WTC11 (cell line): ENCODE measurements at places on chromosomes 13 and 19.

DNA sequence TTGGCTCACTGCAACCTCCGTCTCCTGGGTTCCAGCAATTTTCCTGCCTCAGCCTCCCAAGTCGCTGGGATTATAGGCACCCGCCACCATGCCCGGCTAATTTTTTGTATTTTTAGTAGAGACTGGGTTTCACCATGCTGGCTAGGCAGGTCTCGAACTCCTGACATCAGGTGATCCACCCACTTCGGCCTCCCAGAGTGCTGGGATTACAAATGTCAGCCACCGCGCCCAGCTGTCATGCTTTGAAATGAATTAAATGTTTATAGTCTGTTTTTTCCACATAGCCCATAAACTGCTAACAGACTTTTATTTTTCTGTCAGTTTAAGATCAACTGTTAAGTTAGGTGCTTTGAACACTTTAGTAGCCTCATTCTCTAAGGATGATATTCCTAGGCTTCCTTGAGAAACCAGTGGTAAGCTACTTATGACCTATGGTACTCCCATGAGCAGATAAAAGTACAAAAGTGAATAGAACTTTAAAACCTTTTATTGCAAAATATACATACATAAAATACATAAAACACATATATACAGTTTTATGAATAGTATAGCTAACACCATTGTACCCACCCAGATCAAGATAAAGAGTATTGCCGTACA lies 13.6 kb downstream of the TPP2 start:
- H3K27ac ChIP-seq: no peak overlapping the region
- no peak for DNase-seq
- H3K4me1 ChIP-seq: no peaks in the 10 kb centered on the region
- no peaks in the 10 kb centered on the region for H3K27me3 ChIP-seq
- H3K36me3 ChIP-seq: peaks cover 48% of the 10 kb centered on the region
- no peak overlapping the region for H3K4me3 ChIP-seq

DNA sequence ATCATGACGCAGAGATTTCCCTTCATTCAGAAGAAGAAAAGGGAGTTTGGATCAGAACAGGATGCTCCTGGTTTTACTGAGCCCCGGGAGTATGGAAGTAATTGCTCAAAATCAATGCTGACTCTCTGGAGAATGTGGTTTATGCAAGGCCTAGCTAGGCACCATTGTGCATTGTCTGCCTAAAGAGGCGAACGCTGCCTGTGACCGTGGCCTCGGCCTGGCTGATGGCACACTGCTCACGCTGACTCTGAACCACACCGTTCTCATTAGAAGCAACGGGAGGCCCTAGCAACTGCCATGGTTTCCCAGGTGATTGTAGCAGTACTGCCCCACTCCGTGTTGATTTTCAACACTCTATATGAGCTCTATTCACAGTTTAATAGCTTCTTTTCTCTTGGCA lies 41.7 kb upstream of the UBL3 start:
- no peaks in the 10 kb centered on the region for H3K36me3 ChIP-seq
- no peak overlapping the region for H3K4me3 ChIP-seq
- no peak for DNase-seq
- H3K27ac ChIP-seq: no peak overlapping the region

- H3K36me3 ChIP-seq: peaks cover 72% of the 10 kb centered on the region
- H3K4me1 ChIP-seq: peaks cover 6% of the 10 kb centered on the region
- no peak overlapping the region for H3K27ac ChIP-seq
- H3K4me3 ChIP-seq: no peak overlapping the region; the same call in 1 of the 2 replicates
- no peak for DNase-seq
Measured at GRCh38 chr19:9535934-9536333, 2.5 kb downstream of the ZNF426 start.

GRCh38 chr13:93477238-93477637 lies 250.6 kb downstream of the GPC6 start:
- no peaks in the 10 kb centered on the region for H3K27me3 ChIP-seq
- H3K4me3 ChIP-seq: no peak overlapping the region
- 0 out of 2 replicates have a peak overlapping the region, but pooled peaks have one; percentile 8 for H3K27ac ChIP-seq
- peaks cover 36% of the 10 kb centered on the region for H3K4me1 ChIP-seq

DNA sequence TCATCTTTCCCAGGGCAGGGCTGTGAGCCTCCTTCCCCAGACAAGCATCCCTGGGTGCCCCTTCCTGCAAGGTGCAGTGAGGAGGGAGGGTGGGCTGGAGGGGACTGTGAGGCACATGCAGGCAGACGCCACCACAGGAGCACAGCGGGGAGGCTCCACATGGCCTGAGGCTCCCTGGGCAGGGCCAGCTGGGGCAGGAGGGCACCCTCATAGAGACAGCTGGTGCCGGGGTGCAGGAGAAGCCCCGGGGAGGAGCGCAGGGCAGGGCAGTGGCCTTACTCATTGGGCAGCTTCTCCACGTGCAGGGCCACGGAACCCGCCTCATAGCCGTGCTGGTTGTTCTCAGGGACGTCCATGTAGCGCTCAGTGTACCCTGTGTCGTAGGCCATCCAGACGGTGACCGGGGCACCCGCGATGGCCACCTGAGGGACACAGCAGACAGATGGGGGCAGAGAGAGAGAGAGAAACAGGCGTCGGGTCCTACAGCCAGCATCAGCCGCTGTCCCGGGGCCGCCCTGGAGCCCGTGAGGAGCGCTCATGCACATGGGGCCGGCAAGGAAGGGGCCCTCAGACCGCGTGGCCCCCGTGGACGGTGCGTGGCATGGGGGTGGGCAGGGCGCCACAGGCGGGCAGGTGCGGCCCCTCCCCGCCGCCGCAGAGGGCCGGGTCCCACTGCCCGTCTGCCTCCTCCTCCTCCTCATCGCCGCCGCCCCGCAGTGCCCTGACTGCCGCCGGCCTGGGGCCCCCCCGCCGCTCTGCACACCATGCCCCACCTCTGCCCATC lies 12.5 kb upstream of the MYDGF start:
- no peak for DNase-seq
- H3K27me3 ChIP-seq: no peaks in the 10 kb centered on the region
- H3K27ac ChIP-seq: no peak overlapping the region
- H3K36me3 ChIP-seq: peaks cover 12% of the 10 kb centered on the region
- no peak overlapping the region for H3K4me3 ChIP-seq

GRCh38 chr19:30214651-30215051 lies 157.5 kb upstream of the ZNF536 start:
- H3K27ac ChIP-seq: peak overlapping the region; percentile 36; the same call in 1 of the 2 replicates
- no peak for DNase-seq
- H3K36me3 ChIP-seq: no peaks in the 10 kb centered on the region
- H3K4me1 ChIP-seq: peaks cover 14% of the 10 kb centered on the region
- H3K4me3 ChIP-seq: no peak overlapping the region

DNA sequence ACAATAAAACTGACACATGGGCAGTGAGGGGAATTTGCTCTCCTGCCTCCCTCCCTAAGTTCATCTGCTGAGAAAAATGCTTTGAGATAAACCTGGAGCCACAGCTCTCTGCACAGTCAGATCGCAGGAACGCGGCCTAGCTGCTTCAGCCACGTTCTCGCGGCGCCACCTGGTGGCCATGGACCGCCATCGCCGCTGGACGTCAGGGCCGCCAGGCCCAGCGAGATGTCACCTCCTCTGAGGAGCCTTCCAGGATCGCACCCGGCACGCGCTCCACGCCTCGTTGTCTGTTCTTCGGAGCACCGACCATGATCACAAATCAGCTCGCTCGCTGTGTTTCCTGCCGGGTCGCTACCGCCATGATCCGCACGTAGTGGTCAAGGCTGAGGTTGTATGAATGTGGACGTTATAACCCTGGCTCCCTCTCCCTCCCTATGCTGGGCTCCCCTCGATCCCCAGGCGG lies 20.6 kb upstream of the USP29 start:
- H3K4me1 ChIP-seq: no peaks in the 10 kb centered on the region
- H3K4me3 ChIP-seq: no peak overlapping the region
- no peak overlapping the region for H3K27ac ChIP-seq
- peak; percentile 84 for DNase-seq
- peaks cover 21% of the 10 kb centered on the region for H3K27me3 ChIP-seq

GRCh38 chr19:40810160-40810559 lies 11.2 kb downstream of the EGLN2 start:
- H3K27ac ChIP-seq: peak overlapping the region; percentile 91
- H3K4me1 ChIP-seq: peaks cover 55% of the 10 kb centered on the region
- DNase-seq: no peak
- peaks cover 11% of the 10 kb centered on the region for H3K36me3 ChIP-seq
- peaks cover 28% of the 10 kb centered on the region for H3K27me3 ChIP-seq
- H3K4me3 ChIP-seq: peak overlapping the region; percentile 89

DNA sequence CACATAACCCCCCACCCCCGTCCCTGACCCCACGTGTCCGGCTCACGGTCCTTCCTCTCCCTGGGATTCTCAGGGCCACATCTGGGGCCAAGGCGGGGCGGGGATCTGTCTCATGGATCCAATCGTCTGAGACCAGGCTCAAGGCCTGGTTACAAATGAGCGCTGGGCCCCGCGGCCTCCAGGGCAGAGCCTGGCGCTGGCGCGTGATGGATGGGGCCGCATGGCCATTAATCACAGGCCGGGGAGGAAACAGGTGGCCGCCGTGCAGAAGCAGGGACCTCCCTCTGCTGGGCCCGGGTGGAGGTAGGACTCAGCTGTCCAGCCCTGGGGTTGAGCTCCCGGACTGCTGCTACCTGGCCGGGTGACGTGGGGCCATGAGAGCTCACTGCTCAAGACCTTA lies 5.8 kb upstream of the TLE5 start:
- H3K27me3 ChIP-seq: no peaks in the 10 kb centered on the region
- no peak overlapping the region for H3K27ac ChIP-seq
- DNase-seq: no peak
- H3K36me3 ChIP-seq: no peaks in the 10 kb centered on the region
- no peak overlapping the region for H3K4me3 ChIP-seq
- H3K4me1 ChIP-seq: peaks cover 7% of the 10 kb centered on the region; the same call in 1 of the 2 replicates

GRCh38 chr13:53513226-53513625 lies 484.6 kb downstream of the OLFM4 start:
- peaks cover 26% of the 10 kb centered on the region for H3K4me1 ChIP-seq
- no peaks in the 10 kb centered on the region for H3K27me3 ChIP-seq
- H3K27ac ChIP-seq: no peak overlapping the region
- H3K4me3 ChIP-seq: no peak overlapping the region
- no peak for DNase-seq
